ENCODE measurements at places on chromosomes 4 and X. TPM values are rescaled to one million over a fixed set of nuclear protein-coding genes. Genes with fewer than 3 reads are reported as not detected.

Gene XPNPEP2
- total RNA-seq, result not detected

DNA sequence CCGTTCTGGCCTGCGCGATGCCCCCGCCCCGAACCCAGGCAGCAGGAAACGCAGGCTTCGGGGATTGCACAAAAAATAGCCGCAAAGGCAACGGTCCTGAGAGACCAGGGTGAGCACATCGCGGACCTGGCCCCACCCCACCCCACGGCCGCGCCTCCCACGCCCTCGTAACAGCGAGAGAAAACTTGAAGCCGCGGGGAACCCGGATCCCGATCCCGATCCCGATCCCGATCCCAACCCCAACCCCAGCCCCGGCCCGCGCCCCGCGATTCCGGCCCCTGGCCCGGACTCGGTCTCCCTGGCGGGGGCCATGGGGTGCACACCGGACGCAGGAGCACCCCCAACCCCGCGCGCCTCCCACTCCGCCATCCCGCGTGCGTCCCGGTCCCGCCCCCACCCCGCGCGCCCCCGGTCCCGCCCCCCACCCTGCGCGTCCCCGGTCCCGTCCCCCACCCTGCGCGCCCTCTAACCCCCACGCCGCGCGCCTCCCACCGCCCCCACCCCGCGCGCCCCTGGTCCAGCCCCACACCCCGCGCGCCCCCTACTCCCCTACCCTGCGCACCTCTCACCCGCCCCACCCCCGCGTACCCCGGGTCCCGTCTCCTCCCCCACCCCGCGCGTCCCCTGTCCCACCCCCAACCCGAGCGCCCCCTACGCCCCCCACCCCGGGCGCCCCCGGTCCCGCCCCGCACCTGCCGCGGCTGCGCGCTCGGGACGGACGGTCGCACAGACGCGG, 29.0 kb downstream of the NOP14 start:
- no peak for DNase-seq

DNA sequence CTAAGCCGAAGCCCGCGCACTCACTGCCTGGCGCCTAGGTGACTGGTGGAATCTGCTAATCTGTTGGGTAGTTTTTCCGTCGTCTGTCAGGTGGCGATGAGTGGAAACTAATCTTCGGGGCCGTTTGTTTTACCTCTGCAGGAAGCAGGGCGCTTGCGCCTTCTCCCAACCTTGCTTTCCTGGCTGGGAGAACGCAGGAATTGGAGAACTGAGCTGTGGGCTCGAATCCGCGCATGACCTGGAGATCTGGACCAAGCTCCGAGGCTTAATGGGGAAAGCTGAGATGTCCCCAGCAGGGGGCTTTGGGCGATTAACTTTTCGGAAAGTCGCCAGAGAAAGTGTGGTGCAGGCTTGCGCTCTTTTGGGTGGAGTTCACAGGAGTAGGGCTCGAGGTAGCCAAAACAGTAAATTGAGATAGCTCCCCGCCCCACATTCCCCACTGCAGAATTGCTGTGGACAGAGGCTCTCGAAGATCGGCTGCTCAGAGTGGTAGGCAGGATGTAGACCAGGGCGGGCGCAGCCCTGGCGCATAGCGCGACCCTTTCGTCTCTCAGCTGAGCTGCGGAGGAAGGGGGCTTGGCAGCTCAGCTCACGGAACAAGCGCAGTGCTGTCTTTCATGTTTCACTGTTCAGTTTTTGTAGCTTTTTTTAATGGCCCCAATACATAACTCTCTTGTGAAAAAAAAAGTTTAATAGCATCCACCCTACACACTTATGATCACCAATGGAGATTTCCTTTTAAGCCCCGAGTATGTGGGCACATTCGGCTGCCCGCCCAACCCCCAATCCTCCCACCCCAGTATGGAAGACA, 2.7 kb upstream of the FGF5 start:
- no peak for DNase-seq

DNA sequence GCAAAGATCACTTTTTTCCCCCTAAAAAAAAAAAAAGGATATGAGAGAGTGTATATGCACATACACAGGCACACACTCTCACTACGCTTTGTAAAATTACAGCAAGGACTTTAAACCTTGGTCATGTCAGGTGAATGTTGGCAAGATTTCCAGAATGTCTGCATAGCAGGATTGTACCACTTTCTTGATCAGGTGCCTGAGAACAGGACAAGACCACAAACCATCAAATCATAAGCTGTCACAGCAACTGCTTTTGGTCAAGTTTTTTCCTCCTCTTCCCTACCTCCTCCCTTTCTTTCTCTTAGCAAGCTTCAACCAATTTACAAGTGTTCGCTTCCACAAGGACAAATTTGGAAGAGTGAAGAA, 15.3 kb downstream of the PPARGC1A start:
- DNase-seq, result no peak

Gene NALF2
- 1.0 TPM for total RNA-seq

Gene IKBKG
- 21.4 TPM for total RNA-seq

Gene FIP1L1
- 52.8 TPM for total RNA-seq

- no peak for DNase-seq
Measured at GRCh38 chrX:102560423-102561068, 38.8 kb upstream of the ARMCX5 start.

Gene MAGEA8
- total RNA-seq, result not detected

GRCh38 chr4:141229408-141230101, 8.9 kb downstream of the ZNF330 start:
- no peak for DNase-seq

- no peak for DNase-seq
Measured at GRCh38 chr4:137627739-137628460, 95.6 kb upstream of the PCDH18 start.

Gene PRRG1
- 28.1 TPM for total RNA-seq

- DNase-seq, result no peak
Measured at GRCh38 chr4:140091305-140091704, 62.7 kb downstream of the MAML3 start.

Gene WNK3
- 1.4 TPM for total RNA-seq

Gene MAGEA1
- not detected for total RNA-seq

GRCh38 chr4:98468709-98469108, 189.7 kb downstream of the TSPAN5 start:
- no peak for DNase-seq

GRCh38 chrX:123601437-123601836, 131.4 kb downstream of the THOC2 start:
- DNase-seq, result no peak

Gene CSAG2
- not detected for total RNA-seq

- DNase-seq, result no peak
Measured at GRCh38 chrX:155962906-155963305, 34.6 kb upstream of the IL9R start.

Gene PASD1
- not detected for total RNA-seq

Gene GPR82
- not detected for total RNA-seq

DNA sequence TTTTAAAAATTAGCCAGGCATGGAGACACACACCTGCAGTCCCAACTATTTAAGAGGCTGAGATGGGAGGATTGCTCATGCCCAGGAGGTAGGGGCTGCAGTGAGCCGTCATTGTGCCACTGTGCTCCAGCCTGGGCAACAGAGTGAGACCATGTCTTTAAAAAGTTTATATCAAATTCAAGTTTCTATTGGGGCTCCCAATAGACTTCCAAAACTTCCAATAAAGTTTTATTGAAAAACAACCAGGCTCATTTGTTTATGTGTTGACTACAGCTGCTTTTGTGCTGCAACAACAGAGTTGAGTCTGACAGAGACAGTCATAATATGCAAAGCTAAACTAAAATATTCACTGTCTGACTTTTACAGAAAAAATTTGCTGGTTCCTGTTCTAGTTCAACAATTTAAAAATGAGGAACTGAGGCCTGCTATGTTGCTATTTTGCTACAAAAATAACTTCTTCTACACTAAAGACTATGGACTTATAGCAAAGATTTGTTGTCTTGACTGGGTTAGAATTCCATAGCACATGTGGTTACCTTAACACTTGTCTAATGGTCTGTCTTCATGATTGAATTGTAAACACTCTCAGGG, 63.3 kb upstream of the RELL1 start:
- DNase-seq, result no peak

DNA sequence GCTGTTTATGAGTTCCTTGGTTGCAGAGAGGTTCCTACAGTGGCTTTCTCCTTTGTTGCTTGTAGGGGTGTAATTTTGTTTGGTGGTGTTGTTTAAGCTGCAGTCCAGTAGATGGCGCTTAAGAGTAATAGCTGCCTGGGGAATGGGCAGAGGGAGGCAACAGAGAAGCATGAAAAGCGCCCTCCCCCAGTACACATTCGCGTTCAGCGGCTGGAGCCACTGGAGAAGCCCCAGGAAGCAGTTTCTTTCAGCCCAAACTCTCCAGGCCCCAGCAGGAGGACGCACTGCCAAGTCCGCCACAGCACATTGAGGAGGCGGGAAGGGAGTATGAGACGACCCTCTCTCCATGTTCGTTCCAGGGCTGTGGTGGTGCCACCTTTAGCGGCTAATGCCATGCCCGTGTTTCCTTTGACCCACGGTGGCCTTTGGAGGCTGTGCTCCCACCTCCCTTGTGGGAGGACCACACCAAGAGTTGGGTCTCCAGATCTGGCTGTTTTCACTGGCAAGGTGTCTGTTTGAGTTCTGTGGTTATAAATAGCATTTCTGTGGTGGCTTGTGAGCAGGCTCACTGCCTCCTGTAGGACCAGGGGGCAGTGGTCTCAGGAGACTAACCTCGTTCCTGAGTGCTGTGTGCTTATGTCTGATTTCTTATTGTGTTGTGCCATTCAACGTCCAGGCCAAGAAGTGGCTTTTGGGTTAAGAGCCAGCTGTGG, 252.3 kb downstream of the ARHGAP10 start:
- DNase-seq, result no peak

DNA sequence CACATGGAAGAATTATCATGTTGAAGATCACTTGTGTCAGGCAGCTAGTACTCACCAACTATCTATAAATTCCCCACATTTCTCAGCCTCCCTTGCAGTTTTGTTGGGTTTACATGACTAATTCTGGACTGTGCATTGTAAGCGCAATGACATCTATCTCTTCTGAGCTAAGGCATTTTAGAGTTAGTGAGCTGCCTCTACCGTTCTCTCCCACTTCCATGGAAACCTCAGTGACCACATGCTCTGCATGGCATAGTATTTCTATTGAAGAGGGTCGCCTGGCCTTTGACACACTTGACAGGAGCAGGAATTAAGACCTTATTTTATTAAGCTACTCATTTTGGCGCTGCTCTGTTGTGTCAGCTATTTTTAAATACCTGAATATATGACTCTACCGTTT, 67.5 kb upstream of the NPY2R start:
- DNase-seq, result no peak

Gene IL1RAPL1
- not detected for total RNA-seq

Gene NPY1R
- total RNA-seq, result 0.40 TPM

GRCh38 chr4:96835991-96836390, 996.1 kb downstream of the PDHA2 start:
- no peak for DNase-seq

Gene NPY5R
- 0.12 TPM for total RNA-seq

Gene ZAR1
- 0.23 TPM for total RNA-seq

DNA sequence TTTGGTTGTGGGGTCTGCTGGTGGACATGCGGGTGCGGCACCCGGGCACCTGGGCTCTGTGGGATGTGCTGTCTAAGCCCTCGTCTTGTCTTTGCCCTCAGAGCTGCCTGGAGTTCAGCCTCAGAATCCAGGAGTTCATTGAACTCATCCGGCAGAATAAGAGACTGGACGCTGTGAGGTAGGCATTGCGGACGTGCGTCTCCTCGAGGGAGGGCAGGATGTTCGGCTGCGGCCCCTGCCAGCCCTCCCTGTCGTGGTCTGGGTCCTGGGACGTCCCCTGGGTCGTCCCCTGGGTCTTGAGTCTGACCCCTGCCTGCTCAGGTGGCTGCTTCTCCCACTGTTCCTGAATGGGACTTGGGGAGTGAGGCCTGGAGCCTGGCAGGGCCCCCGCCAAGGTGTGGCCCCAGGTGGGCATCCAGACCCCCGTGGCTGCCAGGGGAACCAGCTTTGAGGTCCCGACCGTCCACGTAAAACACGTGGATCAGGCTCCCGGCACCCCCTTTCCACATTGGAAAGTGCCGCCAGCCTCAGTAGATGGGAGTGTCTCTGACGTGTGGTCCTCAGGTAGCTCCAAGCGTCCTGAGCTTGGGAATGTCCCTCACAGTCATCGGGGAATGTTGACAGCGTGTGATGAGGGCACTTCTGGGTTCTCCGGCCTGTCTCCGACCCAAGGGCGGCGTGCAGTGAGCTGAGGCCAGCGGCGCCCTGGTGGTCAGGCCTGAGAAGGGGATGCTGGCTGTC, 19.3 kb upstream of the UVSSA start:
- DNase-seq, result no peak

DNA sequence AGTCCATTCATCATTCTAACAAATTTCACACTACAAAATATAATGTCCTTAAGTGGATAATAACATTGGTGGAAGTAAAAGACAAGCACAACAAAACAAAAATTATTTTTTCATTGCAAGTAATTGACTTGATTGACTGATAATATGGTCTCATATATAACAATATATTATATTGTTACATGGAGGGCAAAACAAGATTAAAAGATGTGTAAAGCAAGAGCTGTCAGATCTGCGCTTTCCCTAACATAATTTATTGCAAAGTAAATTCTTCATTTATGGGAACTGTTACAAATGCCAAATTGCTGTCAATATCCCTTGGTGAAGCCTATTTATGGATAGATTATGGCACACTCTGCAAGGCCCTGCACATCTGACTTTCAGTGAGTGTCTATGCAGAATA, 233.6 kb downstream of the PCDH7 start:
- no peak for DNase-seq

DNA sequence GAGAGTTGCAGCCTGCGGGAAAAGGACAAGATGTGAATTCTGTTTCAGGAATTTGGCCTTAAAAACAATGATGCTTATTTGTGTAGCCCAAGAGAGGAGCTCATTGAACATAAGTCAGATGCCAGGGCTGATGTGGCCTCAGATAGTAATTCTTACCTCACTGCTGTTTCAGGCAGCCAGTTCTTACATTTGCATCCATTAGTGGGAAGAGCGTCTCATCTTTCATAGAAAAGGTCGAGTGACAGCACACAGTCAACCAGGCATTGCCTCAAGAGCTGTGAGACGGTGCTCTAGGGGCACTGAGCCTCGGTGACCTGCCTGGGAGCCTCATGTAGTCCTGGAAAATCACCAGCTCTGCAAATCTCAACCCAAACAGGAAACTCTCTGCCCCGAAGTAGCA, 174.9 kb upstream of the FRG1 start:
- no peak for DNase-seq

GRCh38 chr4:80751200-80751599, 279.3 kb upstream of the BMP3 start:
- no peak for DNase-seq

DNA sequence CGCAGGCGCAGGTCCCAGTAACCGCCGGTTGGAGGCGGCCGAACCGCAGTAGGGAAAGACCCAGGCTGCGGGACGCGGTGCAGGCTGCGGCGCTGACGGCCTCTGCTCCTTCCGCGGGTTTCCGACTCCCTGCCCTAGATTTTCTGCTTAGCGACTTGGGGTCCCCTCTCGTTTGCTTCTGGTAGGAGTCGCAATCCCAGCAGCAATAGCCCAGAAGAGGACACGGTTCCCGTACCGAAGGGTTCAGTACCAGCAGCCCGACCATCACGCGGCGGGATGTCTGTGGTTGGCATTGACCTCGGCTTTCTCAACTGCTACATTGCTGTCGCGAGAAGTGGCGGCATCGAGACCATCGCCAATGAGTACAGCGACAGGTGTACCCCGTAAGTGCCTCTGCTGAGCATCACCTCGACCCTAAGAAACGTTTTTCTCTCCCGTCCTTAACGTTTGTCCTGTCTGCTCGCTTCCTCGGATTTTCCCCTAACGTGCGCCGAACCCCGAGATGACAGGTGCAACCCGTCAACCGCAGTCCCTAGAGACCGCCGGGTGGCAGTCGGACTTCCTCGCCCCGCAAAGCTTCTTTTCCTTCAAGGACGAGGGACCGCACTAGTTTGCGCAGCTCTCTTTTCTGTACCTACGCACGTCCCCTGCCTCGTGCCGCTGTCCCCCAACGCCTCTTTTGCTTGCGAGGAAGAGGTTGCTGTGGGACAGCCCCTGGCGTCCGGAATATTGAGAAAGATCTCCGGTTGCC, at the start of gene HSPA4L:
Gene HSPA4L, plus strand, starts transcription at position 48 of the 751 bp plus-strand sequence. Its CDS starts 229 bp downstream, at position 277.
- DNase-seq, result no peak

Gene CYLC1
- total RNA-seq, result not detected

Gene CCKAR
- total RNA-seq, result not detected
